ENCODE measurements at places on chromosomes 4 and X.
A peak's percentile ranks its signal among the peaks of the same experiment; 100 is the strongest.

GRCh38 chr4:8050555-8051206 lies 107.9 kb downstream of the ABLIM2 start:
- DNase-seq: peak; percentile 36

GRCh38 chrX:118780911-118781310 lies 42.7 kb upstream of the ZCCHC12 start:
- peak; percentile 9 for DNase-seq

- peak; percentile 32 for DNase-seq
These were observed 57.8 kb downstream of the SCFD2 start for GRCh38 chr4:53307819-53308780.

GRCh38 chrX:123425904-123426303 lies 241.8 kb downstream of the GRIA3 start:
- no peak for DNase-seq

GRCh38 chrX:40877887-40878286 lies 142.5 kb upstream of the MED14 start:
- DNase-seq: peak; percentile 25

DNA sequence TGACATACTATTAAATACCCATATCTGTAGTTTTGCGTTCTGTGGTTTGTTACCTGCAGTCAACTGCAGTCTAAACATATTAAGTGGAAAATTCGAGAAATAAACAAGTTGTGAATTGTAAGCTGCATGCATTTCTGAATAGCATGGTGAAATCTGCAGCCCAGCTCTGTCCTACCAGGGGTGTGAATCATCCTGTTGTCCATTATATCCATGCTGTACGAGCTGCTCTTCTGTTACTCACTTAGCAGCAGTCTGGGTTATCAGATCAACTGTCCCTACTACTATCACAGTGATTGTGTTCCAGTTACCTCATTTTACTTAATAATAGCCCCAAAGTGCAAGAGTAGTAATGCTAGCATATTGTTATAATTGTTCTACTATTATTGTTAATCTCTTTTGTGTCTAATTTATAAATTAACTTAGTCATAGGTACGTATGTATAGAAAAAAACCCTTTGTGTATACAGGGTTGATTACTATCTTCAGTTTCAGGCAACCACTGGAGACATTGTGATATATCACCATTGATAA lies 173.7 kb upstream of the FAT4 start:
- no peak for DNase-seq

DNA sequence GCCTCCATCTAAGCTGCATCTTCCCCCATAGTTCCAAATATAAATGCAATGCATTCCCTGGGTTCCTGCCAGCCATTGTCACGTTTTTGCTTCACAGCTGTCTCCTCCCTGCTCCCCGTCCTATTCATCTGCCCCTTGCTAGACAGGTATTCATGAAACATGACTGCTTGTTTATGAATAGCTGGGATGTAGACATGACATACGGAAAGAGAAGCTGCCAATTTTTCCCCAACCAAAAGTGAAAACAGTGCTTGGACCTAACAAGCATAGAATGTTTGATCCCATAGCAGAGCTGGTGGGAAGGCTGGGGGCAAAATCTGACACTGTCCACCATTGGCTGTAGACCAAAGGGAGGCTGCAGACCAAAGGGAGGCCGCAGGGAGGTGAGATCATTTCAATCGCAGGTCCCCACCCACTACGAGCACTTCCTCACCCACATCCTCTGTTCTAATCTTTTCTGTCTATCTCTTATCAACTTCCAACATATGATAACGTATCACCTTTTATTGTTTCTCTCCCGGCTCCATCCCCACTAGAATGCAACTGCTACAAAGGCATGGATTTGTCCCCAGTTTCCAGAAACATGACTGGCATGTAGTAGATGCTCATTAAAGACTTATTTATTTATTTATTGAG lies 8.5 kb upstream of the GYG2 start:
- DNase-seq: peak; percentile 93

- no peak for DNase-seq
These were observed 56.0 kb upstream of the BCLAF3 start for GRCh38 chrX:20046864-20047263.

DNA sequence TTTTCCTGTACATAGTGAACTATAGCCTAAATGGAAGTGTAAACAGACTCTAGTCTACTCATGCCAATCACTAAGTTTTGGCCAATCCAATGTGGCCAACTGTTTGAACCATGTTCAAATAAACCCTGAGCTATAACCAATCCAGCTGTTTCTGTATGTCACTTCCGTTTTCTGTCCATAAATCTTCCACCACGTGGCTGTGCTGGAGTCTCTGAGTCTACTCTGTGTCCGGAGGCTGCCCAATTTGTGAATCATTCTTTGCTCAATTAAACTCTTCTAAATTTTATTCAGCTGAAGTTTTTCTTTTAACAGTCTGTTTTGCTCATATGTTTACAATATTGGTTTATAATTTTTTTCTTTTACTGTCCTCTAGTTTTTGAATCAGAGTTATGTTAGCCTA lies 112.3 kb upstream of the BANK1 start:
- no peak for DNase-seq

DNA sequence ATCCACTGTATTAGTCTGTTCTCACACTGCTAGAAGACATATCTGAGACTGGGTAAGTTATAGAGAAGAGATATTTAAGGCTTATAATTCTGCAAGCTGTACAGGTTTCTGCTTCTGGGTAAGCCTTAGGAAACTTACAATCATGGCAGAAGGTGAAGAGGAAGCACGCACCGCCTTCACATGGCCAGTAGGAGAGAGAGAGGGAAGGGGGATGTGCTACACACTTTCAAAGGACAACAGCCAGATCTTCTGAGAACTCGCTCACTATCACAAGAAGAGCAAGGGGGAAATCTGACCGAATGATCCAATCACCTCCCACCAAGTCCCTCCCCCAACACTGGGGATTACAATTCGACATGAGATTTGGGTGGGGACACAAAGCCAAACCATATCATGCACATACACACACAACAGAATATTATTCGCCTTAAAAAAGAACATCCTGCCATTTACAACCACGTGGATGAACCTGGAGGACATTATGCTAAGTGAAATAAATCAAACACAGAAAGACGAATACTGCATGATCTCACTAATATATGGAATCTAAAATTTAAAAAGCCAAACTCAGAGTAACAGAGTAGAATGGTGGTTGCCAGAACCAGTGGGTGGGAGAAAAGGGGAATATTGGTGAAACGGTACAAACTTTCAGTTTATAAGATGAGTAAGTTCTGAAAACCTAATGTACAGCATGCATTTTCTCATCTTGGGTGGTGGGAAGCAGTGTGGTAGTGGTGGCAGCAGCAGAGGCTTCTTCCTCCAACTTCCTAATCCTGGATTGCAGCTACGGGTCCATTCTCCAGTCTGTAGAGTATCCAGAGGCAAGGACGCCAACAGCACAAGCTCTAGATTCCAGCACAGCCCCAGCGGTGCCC lies 12.8 kb downstream of the FRYL start:
- DNase-seq: no peak

DNA sequence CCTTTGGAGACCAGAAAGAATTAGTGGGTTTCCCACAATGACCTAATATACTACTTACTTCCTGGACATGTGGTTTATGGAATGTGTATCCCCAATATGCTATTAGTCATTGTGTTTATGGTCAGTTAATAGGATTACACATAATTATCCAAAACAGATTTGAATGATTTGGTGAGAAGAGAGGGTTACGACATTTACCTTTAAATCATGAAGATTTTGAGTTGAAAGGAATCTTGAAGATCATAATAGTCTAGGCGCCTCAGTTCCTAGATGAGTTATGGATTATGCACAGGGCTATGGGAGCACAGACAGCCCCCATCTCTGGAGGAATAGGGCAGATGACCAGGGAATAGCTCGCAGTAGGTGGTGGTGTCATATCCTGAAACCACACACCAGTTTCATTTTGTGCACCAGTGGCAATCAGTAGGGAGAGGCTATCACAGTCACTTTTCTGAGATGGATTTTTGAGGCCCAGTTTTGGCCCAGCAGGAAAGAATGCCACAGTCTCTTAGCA lies 61.3 kb downstream of the SEPTIN11 start:
- peak; percentile 74 for DNase-seq

GRCh38 chr4:181848357-181848756 lies 394.8 kb upstream of the TENM3 start:
- no peak for DNase-seq

GRCh38 chrX:16212436-16212835 lies 45.2 kb downstream of the MAGEB17 start:
- DNase-seq: no peak

GRCh38 chrX:14398725-14399124 lies 130.6 kb upstream of the GLRA2 start:
- no peak for DNase-seq

- no peak for DNase-seq
These were observed 40.5 kb downstream of the TMEM131L start for GRCh38 chr4:153506341-153507309.

DNA sequence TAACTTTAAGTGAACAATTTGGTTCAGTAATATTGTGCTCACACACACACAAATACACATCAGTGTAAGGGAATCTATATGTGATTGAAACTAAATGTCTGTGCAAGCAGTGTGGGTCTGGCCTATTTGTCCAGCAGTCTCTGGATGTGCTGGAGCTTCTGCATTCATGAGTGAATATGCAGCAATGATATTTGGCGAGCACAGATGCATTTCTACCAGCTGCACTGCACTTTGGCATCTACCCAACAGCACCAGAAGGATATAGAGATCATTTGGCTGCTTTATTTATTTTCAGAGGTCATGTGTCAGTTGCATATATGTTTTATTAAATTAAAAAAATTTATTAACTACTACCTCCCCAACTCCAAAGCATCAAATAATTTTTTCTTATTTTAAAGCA lies 613.4 kb upstream of the NR3C2 start:
- no peak for DNase-seq

DNA sequence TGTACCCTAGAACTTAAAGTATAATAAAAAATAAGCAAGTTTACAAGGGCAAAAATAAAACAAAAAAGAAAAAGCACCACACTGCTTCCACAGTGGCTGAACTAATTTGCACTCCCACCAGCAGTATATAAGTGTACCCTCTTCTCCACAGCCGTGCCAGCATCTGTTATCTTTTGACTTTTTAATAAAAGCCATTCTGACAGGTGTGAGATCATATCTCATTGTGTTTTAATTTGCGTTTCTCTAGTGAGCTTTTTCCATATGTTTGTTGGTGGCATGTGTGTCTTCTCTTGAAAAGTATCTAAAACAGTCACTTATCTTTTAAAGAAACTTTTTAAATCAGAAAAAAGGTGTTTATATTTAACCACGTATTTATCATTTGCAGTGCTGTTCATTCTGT lies 71.3 kb downstream of the NFKB1 start:
- DNase-seq: no peak

GRCh38 chrX:63656871-63657580 lies 128.0 kb downstream of the ARHGEF9 start:
- no peak for DNase-seq

DNA sequence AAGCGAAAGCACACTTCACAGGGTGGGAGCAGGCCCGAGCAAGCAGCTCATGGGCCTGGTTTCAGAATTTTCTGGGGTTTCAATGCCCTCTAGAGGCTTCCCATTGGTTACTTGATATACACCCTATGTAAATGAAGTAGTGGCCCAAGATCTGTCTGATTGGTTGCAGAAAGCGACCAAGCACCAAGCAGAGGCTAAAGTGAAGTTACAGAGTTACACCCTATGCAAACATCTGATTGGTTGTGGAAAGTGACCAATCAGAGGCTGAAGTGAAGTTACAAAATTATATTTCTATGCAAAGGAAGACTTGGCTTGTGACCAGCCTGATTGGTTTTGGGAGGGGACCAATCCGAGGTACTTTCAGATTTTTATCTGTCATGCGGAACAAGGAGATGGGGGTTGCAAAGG lies 8.2 kb downstream of the FHIP1A start:
- DNase-seq: peak; percentile 24

DNA sequence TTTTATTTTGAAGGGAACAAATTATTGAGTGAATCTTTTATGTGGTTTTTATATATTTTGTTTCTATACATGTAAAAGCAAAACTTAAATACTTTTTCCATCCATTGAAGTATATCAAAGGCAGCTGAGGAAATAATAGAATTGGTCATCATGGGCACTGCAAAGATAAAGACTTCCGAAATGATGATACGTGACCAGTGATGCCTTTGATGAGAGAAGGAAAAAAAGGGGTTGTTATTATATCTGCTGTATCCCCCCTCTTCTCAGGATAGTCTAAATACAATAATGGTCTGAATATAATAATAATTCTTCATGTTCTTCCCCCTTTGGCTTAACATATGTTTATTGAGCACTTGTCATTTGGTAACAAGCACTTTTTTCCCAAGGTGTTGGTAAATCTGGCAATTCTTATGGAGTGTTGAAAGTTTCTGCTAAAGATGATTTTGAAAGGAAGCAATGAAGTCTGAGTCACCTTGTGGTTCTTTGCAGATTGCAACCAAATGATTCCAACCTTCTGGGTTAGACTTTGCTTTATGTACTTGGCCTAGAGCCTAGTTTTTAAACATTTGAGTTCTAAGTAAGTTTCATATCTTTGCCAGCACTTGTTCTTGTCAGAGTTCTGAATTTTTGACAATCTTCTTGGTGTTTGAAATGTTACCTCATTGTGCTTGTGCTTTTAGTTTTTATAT lies 60.8 kb downstream of the USP9X start:
- peak; percentile 58 for DNase-seq

GRCh38 chrX:15913146-15913545 lies 58.5 kb upstream of the AP1S2 start:
- no peak for DNase-seq

DNA sequence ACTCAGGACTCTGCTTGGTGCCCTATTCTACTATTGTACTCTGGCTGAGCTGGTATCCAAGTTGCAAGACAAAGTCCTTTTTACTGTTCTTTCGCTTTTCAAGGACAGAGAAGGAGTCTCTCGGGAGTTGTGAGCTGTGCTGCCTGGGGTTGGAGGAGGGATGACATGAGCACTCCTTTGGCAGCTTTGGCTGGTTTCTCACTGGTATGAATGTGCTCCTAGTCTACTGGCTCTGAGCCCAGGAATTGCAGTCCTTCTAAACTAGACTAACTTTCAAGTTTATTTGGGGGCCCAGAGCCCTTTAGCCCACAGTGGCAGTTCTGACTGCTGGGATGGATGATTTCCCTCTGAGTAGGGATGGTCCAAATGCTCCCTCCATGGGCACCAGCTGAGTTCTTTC lies 997.1 kb downstream of the RAB28 start:
- no peak for DNase-seq

DNA sequence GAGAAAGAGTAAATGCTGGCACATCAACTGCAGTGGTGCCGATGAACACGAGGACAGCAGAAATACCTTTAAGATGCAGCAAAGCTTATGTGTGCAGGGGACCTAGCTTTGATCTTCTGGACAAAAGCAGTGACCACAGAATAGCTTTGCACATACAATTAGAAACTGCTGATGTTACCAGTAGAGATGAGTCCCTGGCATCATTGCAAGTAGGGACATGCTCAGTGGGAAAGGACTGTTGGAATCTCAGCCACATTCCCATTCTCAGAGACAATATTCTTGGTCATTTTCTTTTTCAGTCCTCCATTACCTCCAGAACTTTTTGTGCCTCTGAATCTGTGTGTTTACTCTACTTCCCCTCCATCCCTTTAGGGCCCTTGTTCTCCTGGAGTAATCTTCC lies 16.9 kb upstream of the PDLIM3 start:
- DNase-seq: no peak

GRCh38 chrX:9604908-9605306 lies 140.0 kb downstream of the TBL1X start:
- DNase-seq: no peak

- DNase-seq: no peak
These were observed 694 bp downstream of the TBL1X start for GRCh38 chrX:9465380-9466123.

- DNase-seq: no peak
These were observed 365.1 kb downstream of the AFF2 start for GRCh38 chrX:148865277-148866210.

Data from dermis microvascular lymphatic vessel endothelial cell (primary cell).